GM13976 (cell line): ENCODE measurements at places on chromosomes 7 and 10.

GRCh38 chr7:23685731-23686130 is 5.7 kb downstream of the FAM221A start:
- no peak for DNase-seq

DNA sequence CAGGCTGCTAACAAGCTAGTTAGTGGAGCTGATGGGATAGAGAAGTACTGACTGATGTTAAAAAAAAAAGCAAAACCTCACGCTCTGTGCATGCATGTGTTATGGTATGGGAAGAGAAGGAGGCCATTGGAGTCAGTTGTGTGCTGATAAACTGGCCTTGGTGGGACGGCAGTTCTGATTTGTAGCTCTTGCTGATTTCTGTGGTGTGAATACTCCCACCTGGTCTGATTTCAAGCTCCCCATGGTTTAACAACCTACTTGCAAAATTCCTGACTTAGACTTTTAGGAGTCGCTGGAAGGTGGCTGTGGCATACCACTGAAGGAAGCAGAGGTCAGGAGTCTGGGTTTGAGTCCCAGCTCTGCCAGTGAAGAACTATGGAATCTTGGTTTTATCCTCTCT is 15.2 kb downstream of the CAMK1D start:
- no peak for DNase-seq

DNA sequence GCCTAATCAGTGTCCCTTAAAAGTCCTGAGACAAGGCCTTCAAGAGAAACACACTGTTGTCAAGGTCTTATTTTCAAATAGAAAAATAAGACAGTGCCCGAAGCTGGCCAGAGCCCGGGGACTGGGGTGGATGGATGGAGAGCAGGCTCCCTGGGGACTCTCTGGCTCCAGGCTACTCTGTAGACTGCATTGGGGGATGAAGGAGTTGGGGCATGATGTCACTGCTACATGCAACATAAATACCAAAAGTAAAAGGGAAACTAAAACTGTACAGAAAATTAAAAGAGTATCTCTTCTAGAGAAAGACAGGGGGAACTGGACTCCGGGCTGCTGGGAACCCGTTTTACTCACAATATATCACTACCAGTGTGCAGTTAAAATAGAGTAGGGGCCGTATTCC is 629.8 kb downstream of the KCNMA1 start:
- DNase-seq, result peak; percentile 17

DNA sequence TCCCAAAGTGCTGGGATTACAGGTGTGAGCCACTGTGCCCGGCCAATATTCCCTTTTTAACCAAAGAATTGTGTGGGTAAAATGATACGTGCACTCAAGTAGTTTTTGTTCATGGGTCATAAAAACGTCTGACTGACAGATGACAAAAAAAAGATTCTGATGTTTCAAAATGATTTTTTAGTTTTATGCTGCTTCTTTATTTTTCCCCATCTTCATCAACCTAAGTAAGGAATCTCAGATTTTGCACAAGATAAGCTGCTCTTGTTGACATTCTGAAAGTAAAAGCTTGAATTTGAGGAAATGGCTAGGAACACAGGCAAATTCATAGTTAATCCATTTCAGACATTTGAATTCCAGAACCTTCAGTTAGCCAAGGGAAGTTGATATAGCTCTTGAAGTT is 526.1 kb upstream of the NRP1 start:
- no peak for DNase-seq

DNA sequence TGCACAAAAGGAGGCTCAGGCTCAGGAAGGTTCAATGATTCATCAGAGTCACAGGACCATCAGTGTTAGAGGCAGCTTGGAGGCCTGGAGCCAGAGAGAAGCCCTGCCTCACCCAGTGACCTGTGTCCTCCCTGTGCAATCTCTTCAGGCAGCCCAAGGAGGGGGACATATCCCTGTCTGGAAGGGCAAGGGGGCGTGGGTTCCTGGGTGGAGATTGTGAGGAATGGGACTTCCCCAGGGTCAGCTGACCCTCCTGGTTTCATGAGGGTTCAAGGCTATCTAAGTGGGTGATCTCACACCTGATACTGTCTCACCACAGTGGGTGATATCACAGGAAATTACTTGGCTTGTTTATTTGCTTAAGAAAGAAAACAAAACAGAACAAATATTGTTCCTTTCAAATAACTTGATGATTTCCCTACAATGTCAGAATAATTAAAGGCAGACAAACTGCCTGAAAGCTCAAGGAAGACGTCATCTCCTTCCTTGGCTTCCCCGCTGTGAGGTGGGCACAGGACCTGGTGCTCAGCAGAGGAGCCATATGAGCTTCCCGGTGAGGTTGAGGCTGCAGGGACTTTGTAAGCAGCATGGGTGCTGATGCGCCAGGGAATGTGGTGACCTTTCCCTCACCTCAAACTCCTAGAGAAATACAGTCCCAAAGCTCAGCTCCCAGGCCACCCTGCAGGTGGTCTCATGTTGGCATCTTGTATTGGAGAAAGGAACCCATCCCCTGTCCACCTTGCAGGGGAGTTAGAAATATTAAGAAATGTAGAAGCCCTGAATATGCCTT is 763.2 kb downstream of the GRID1 start:
- DNase-seq, result no peak

- DNase-seq, result no peak
These were observed 55.7 kb downstream of the ST7 start for GRCh38 chr7:117008886-117009531.

DNA sequence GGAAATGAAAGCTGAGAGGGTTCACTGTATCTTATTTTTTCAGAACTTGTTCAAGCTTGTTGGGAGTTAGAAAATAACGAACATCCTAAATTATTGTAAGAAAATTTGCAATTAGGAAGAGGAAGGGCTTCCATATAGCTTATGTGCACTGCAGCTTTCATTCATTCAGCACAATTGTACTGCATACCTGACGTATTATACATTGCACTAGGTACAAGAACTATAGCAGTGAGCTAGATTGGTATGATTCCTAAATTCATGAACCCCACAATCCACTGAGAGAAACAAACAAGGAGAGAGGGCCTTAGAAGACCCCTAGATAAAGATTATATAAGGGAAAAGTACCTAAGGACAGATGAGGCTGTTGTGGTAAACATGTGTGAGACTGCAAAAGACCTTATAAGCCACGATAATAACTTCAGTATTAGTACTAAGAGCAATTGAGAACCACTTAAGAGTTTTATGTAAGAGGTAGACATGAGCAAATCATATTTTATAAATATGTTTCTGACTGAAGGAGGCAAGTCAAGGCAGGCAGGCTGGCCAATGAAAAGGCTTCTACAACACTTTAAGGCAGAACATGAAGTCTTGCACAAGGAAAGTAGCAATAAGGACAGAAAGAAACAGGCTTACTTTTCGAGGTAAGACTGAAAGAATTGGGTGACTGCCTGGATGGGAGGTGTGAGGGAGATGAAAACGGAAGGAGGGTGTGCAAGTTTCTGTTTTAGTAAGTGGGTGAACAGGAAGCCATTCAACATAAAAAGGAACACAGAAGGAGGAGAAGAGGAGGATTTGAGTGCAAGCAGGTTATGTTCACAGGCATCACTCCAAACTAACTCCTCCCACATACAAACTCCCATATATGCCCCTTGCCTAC is 77.9 kb upstream of the LRRN3 start:
- DNase-seq, result peak; percentile 27

DNA sequence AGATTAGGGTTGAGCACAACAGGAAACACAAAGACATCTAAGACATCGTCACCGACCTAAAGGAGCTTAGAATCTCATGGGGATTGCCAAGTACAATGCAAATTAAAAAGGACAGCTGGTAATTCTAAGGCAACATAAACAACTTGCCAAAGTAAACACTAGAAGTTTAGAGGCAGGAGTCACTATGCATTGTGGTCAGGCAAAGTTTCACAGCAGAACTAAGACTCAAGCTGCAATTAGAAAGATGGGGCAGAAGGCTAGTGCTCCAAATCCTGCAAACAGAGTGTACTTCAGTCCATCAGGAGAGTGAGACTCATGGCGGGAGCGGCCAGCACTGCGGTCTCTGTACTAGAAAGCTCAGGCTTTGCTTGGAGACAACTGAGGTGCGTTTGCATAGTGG is 52.7 kb downstream of the HIPK2 start:
- DNase-seq, result no peak

- no peak for DNase-seq
These were observed 44.1 kb upstream of the ZNRF2 start for GRCh38 chr7:30240106-30240800.

DNA sequence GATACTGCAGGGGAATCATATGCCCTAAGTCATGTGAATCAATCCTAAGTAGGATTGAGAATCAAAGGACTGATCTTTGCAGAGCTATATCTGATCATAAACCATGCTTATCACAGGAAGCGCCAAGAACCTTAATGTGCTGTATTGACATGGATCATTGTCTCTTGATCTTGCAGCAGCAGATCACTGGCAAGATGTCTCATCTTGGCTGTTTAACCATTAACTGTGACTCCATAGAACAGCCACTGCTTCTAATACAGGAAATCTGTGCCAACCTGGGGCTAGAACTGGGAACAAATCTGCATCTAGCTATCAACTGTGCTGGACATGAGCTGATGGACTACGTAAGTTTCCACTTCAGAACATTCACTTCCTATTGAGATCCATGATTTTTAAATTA is 21.6 kb downstream of the ENO4 start:
- DNase-seq, result no peak

- DNase-seq, result peak; percentile 44
These were observed 38.3 kb downstream of the LRRC72 start for GRCh38 chr7:16564909-16565426.

DNA sequence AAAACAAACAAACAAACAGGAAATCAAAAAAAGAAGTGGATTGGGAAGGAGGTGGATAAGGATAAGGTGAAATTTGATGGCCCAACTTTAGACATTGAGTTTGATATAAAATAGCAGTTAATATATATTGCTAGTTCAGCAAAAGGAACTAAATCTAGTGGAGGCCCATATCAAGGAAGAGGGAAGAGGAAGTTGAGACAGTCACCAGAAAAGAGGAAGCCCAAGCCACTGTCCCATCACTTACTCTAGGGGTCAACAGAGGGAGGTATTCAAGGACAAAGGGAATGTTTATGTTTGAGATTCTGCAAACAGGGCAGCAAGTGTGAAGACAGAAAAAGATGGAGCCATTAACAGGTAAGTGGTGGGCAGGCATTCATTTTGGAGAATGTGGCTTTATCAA is 3.7 kb downstream of the LAMTOR4 start:
- no peak for DNase-seq

- DNase-seq, result no peak
These were observed 185.3 kb upstream of the PCLO start for GRCh38 chr7:83347945-83348444.

- peak; percentile 55 for DNase-seq
These were observed 31.7 kb upstream of the ASL start for GRCh38 chr7:66043681-66044497.

DNA sequence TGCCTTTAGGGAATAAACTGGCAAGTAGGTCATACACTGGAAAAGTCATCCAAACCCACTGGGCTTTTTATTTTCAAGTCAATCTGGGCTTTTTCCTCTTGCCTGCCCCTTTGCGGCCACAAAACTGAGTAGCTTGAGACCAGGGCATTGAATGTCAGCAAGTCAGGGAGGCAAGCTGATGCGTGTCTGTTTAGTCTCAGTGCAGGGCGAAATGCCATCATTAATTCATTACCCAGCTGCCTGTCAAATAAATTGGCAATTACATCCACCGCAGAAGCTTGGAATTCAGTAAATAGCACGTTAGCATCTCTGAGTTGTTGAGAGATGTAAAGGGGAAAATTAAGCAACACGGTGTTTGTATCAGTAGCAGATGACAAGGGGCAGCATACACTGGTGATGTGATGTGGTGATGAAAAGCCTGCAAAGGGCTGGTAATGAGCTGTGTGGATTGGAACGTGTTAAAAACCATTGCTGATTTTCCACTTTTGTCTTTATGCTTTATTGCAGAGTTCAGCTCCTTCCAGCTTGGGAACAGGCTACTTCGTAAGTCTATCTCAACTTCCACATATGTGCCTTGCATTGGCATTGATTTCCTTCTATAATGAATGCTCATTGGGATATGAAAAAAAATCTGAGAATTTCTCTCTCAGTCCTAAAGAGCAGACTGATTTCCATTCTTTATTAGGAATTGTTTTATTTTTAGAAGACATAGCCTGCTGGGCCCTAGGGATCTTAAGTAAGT is 535.9 kb downstream of the AUTS2 start:
- DNase-seq, result no peak

DNA sequence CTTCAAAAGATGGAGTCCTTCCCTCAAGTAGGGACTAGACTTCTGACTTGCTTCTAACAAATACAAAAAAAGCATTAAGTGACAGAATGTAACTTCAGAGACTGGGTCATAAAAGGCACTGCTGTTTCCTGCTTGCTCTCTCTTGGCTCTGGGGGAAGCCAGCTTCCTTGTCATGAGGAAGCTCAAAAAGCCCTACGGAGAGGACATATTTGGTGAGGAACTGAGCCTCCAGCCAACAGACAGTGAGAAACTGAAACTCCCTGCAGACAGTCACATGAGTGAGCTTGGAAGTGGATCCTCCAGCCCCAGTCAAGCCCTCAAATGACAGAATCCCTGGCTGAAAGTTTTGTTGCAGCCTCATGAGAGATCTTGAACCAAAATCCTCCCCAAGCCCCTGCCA is 26.3 kb upstream of the SLC35G1 start:
- no peak for DNase-seq

DNA sequence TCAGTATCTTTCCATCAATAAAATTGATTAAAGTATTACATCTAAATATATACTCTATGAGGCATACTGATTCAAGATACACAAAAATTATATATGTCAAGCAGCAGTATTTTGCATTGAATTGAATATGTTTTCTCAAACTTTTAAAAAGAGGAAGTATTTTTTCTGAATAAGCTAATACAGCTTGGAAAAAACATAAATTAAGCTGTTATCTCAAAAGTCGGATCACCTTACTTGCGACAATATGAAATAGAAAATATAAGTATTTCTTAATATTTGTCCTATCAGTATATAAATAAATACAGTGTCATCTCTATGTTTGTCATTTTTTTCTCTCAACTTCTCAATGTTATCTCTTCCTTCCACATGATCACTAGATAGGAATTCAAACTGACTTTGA is 139.3 kb downstream of the MBL2 start:
- no peak for DNase-seq

DNA sequence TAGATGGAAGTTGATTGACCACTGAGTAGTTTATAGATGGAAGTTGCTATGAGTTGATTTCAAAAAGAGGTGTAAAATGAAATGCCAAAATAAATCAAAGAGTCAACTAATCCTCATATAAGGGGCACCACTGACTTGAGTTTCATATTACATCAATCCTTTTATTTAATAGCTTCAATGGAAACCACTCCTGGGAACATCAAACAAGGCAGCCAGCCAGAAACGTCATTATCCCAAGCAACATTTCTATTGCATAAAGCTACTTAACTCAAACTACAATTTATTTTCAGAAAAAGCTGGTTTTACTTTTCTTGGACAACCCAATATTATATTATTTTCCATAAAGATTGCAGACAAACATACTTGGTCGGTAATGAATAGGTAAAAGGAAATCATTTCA is 162.1 kb downstream of the TSPAN12 start:
- DNase-seq, result no peak

- no peak for DNase-seq
These were observed 512.0 kb downstream of the PTPRN2 start for GRCh38 chr7:158075633-158076001.

DNA sequence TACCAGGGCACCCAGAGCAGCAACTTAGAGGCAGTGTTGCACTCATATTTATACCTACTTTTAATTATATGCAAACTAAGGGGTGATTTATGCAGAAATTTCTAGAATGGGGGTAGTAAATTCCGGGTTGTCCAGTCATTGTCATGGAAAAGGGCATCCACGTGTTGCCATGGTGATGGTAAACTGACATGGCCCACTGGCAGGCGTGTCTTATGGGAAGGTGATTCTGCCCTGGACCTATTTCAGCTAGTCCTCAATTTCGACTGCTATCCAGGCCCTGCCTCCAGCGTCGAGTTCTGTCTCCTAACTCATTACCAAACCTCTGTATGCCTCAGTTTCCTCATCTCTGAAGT is 12.8 kb downstream of the SNX8 start:
- no peak for DNase-seq
